HCT116 (cell line): ENCODE measurements at places on chromosomes 1 and 21. TPM values are rescaled to one million over a fixed set of nuclear protein-coding genes. Genes with fewer than 3 reads are reported as not detected.

LAMB3 gene
- 70.2 TPM for total RNA-seq

DNA sequence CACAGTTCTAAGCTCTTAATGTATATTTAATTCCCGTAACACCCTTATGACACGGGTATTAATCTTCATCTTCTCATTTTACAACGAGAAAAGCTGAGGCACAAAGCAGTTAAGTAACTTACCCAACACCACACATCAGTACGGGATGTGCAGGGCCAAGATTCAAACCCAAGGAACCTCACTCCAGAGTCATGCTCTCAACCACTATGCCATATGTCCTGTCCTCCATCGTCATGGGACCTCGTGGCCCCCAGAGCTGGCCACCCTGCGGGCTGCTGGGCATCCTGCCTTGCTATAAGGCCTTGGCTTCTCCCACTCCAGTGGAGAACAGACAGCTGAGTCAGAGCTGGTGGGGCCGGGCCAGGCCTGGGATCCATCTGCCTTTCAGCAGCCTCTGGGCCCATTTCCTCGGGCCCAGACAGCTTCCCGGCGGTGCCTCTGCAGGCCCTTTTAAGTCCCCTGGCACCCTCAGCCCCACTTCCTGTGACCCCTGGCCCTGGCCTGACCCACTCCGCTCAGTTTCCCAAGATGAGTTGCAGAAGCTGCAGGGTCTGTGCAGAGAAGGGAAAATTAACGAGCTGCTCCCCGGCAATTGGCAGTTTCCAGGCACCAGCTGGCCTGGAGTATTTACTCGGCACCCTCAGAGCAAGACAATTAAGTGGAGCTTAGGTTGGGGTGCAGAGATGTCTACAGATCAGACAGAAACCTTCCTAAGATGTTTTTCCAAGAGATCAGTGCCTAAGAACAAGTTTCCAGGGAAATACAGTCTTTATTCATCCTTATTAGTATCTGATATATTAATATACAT is 98.2 kb downstream of the EPHB2 start:
- no peak for DNase-seq

- DNase-seq: no peak
These were observed 240.9 kb downstream of the CAMTA1 start for GRCh38 chr1:7026169-7026568.

DNA sequence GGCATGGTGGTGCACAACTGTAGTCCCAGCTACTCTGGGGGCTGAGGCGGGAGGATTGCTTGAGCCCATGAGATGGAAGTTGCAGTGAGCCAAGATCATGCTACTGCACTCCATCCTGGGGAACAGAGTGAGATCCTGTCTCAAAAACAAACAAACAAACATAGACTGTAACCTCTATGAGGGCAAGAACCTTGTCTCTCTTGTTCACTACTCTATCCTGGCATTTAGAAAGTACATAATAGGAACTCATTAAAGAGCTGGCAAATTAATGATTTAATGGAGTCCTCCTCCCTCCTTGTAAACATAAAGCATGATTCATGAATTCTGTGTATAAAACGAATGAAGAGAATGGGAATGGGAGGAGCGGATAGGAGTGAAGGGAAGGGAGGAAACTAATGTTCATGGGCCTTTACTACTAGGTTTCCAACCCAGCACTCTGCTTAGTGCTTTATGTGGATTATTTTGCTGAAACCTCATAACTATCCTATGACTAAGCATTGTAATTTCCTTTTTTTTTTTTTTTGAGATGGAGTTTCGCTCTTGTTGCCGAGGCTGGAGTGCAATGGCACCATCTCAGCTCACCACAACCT is 8.6 kb downstream of the LMOD1 start:
- no peak for DNase-seq

DNA sequence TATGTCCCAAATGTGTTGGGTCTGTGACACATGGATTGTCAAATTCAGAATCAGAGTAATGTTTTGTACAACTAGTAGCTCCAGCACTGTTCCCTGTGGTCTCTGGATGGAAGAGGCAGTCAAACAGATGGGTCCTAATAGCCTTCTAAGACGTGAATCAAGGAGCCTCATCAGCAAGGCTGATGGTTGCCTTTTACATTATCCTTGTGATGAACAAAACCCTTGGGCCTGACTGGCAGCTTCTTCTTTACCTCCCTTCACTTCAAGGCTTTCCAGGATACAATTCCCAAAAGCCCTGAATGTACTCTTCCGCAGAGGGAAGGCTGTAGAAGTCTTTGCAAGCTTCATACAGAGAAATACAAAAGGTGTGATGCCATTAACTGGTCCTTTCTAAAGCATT is 633.3 kb downstream of the USP25 start:
- DNase-seq: no peak
